ENCODE measurements at places on chromosomes 2 and 18.

DNA sequence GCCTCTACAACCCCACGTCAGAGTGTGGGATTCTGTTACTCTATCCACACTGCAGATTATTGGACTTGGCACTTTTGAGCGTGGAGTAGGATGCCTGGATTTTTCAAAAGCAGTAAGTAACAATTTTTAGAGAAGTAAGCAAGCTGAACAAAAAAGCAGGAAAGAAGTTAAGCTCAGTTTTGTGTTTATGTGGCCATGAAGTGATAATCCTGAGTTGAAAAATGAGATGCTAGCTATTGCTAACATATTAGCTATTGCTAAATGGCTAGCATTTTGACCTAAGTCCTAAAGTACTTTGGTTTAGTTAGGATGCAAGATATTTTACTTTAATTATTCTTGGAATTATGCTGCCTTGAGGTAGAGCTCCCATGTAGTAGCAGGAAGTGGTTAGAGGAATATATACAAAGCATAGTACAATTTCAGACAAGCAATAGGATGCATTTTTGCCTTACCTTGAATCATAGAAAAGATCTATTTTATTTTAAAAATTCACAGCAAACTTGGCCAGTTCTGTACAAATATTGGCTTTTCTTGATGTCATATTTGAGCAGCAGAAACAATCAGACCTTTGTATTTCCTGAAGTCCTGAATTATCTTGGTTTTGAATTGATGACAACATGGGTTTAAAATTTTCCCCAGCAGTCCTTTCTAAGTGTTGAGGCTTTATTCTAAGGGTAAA, 74.6 kb downstream of the COX7A2L start:
- no peak for DNase-seq

DNA sequence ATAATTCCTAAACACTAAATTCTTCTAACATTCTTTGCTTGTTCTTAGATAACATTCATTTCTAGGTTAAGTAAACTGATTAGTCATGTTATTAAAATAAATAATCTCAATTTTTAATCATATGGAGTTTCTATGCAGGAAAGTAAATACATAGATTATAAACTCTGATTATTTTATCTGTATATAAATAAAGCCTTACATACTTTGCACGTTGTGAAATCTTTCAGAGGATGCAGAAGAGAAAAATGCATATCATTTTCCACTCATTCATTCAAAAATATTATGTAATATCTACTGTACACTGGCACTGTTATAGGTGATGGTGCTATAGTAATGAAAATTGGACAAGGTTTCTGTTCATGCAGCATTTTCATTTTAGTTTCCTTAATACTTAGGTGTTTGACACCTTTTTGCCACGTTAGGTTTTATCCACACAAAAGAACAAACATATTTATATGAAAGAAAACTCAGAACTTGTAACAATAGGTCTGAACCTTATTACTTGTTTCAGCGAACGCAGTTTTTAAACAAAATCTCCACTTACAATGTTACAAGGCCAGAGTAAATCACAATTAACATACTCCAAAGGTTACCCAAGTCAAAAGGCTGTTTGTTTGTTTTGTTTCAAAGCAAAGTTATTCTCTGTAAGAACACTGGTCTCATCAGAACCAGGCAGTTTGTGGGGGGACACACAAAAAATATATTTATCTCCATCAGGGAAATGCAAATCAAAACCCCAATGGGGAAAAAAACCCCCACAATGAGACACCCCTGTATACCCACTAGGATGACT, 27.4 kb downstream of the ADAM17 start:
- DNase-seq, result no peak

GRCh38 chr2:135662088-135662487, 79.6 kb upstream of the UBXN4 start:
- no peak for DNase-seq

DNA sequence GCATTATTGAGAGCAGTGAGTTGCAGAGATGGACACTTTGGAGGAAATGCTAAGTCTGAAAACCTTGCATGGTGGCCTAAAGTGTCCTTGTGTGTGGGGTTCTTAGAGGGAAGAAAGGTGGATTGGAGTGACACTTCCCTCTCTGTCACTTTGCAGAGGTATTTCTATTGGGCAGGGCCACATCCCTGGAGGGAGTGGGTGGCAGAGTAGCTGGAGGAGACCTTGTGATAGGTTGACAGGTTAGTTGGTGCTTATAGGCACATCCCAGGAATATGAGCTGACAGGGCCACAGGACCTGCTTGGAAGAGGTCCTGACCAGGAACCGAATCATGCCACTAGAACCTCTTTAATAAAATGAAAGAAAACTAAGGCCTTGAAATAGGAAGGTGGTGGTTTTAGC, 972 bp upstream of the IGFBP5 start:
- no peak for DNase-seq

GRCh38 chr18:37559194-37559593, 6.4 kb downstream of the CELF4 start:
- DNase-seq, result no peak

GRCh38 chr2:220445429-220446105, 818.1 kb downstream of the SLC4A3 start:
- no peak for DNase-seq

GRCh38 chr2:25853038-25853638, 25.1 kb downstream of the ASXL2 start:
- DNase-seq, result no peak

DNA sequence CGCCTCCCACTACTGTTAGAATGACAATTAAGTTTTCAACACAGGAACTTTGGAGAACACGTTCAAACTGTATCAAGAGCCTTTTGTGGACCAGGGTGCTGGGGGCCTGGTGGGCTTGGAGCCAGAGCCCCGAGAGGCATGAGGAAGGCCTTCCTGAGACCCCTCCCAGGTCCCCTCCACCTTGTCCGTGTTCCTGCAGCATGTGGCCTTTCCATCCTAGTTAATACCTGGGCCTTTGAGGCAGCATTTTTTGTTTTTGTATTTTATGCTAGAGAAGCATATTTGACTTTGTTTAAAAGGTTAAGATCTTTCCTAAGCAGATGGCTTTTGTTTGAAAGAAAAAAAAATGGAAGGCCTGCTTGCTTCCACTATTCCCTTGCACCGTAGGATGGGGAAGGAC, 68.0 kb downstream of the INPP4A start:
- DNase-seq, result no peak

GRCh38 chr2:112818094-112818902, 18.3 kb downstream of the IL1B start:
- no peak for DNase-seq

DNA sequence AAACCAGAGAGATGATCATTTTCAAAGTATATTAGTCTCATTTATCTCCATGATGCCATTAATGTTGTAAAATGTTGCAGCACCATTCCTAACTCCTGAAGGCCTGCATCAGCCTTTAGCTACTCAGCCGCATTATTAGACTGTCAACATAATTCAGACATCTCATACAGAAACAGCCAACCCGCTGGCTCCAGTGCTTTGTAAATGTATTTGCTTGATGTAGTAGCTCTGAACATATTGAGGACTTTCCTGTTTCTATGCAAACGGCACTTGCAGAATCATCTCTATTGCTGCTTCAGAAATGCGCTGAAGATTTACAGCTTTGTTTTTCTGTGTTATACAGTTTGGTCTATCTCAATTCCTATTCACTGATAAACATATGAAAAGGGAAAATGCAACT, 372.2 kb downstream of the DSEL start:
- DNase-seq, result no peak

DNA sequence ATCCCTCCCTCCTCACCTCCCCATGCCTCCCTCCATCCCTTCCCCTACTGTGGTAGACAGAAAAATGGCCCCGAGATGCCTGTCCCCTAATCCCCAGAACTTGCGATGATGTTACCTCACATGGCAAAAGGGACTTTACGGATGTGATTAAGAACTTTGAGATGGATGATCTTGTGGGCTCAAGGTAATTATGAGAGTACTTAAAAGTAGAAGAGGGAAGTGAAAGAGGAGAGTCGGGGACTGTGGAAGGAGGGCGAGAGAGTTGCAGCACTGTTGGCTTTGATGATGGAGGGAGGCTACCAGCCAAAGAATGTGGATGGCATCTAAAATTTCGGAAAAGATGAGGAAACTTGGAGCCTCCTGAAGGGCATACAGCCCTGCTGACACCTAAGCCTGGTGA, 66.5 kb downstream of the AGAP1 start:
- DNase-seq, result no peak

- DNase-seq, result no peak
These were observed 21.2 kb upstream of the IL1A start for GRCh38 chr2:112805542-112805941.

DNA sequence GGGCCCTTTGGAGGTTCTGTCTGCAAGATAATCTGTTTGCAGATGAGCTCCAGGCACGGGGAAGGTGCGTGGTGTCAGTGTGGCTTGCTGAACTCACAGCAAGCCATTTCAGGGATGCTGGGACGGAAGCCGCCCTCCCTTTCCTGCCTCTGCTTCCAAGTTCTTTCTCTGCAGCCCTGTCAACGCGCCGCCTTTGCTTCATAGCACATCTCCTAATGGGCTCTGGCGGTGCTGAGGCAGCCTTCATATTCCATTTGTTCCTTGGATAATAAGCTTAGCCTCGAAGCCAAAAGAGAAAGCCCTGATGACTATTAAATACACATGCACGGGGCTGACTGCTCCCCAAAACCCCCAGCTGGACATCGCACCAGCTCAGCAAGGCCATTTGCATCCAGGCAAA, 81.7 kb upstream of the TAF1B start:
- DNase-seq, result no peak

DNA sequence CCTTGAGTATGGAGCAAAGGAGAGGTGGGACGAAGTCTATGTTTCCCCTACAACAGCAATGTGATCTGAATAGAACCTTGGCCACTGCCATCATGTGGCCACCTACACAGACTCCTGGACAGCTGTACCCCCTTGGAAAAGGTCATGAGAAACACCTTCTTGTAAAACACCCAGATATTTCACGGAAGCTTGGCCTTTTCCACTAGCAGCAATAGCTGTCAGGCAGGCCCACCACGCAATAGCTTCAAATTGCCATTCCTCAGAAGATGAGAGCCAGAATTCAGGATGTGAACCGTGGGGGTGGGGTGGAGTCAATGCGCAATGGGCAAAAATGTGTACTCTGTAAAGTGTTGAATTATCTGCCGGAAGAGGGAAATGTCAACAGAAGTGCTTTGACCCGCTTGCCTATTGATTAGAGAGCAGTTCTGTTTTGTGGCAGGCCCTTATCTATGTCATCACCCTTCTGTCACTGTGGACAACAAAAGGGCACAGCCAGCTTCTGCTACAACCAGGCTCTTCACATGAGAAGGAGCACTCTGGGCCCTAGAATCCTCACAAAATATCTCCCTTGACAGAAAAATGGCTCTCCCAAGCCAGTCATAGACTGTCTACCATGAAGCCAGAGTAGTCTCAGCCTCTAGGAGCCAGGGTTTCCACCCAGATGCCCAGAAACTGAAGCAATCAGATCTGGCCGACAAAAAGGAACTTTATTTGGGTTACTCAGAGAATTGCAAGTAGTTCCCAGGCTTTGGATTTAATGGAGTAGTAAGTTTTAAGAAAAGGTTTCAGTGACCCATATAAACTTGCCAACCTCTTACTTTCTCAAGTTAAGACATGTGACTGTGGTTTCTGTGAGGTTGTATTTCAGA, 9.5 kb downstream of the INPP1 start:
- no peak for DNase-seq

DNA sequence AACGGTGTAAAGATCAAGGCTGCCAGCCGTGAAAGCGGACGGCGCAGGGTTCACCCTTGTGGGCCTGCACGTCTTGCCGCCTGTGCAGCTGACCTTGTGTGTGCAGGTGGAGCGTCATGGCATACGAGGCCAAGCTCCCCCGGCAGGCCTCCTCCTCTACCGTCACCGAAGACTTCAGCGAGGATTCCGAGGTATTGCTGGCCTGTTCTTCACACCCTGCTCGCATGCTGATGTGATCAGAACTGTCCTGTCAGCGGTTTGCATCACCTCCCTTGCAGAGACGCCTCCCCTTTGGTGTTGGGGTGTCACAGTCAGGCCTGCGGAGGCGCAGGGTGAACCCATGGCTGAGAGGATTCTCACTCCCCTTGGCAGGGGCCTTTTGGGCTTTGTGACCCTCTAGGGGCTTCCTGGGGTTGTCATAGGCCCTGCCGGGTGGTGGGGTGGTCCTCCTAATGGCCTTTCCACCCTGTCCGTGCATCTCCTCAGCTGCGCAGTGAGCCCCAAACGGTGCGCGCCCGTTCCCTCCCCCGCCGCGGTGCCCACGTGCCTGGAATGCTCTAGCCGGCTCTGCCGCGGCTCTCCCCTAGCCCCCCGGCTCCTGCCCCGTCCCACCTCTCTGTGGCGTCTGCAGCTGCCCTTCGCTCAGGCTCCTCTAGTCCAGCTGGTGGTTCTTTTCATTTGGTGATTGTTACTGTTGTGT, 92.5 kb downstream of the DGKD start:
- no peak for DNase-seq

- DNase-seq, result no peak
These were observed 75.4 kb upstream of the MAP2 start for GRCh38 chr2:209348433-209348832.

GRCh38 chr2:162716122-162716521, 122.4 kb downstream of the KCNH7 start:
- DNase-seq, result no peak

DNA sequence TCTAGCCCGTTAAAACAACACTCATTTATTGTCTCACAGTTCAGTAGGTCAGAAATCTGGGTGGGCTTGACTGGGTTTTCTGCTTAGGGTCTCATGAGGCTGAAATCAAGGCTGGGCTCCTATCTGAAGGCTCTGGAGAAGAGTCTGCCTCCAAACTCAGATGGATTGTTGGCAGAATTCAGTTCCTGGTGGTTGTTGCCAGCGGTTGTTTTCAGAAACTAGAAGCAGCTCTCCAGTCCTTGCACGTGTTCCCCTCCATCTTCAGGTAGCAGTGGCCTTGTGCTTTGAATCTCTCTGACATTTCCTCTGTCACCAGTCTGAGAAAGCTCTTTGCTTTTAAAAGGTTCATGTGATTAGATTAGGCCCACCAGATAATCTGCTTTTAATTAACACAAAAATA, 20.1 kb upstream of the FN1 start:
- no peak for DNase-seq

GRCh38 chr2:200138391-200139124, 167.9 kb upstream of the SPATS2L start:
- DNase-seq, result no peak

GRCh38 chr2:10398496-10398895, 49.6 kb downstream of the ODC1 start:
- DNase-seq, result no peak

DNA sequence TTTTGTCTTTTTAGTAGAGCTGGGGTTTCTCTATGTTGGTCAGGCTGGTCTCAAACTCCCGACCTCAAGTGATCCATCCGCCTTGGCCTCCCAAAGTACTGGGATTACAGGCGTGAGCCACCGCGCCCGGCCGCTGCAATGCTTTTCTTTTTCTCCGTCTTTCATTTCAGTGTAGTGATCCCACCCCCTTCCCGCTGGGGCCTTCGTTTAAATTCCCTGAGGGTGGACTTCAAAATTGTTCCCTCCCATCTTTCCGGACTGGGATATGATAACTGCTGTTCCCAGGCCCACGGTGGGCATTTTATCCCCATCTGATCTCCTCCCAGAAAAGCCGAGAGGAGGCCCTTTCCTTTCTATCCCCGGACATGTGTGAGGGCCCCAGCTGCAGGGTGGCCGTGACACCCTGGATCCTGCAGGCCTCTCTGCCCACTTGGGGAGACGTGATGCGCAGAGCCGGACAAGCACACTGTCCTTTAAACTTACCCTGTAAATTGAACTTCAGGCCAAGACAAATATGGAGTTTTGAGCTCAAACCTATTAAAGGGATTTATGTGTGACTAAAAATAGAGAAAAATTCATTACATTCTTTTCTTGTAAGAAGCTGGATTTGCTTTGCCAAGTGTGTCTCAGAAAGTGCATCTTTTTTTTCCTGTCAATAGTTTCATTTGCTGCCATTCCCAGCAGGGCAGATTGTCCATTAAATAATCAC, 54.5 kb upstream of the AFF3 start:
- no peak for DNase-seq

GRCh38 chr2:101114268-101114783, 36.9 kb downstream of the TBC1D8 start:
- no peak for DNase-seq
